ENCODE measurements at places on chromosomes 13 and 19.

- peak; percentile 29 for DNase-seq
Observed at GRCh38 chr13:113178070-113178895, 19.8 kb downstream of the PROZ start.

GRCh38 chr19:39557811-39558623 lies 18.1 kb upstream of the EID2 start:
- no peak for DNase-seq

DNA sequence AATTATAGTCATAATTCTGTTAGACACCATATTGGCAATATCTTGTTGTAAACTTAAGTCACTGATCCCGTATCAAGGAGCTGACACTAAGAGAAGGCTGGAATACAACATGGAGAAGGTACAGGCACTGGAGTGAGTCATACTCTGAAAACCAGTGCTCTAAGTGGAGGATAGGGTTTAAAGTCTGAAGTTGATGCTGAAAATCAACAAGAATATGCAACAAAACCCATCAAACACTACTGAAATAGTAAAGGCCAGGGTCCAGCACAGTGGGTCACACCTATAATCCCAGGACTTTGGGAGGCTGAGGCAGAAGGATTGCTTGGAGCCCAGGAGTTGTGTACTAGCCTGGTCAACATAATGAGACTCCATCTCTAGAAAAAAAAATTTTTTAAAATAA lies 73.2 kb upstream of the KLF5 start:
- no peak for DNase-seq

DNA sequence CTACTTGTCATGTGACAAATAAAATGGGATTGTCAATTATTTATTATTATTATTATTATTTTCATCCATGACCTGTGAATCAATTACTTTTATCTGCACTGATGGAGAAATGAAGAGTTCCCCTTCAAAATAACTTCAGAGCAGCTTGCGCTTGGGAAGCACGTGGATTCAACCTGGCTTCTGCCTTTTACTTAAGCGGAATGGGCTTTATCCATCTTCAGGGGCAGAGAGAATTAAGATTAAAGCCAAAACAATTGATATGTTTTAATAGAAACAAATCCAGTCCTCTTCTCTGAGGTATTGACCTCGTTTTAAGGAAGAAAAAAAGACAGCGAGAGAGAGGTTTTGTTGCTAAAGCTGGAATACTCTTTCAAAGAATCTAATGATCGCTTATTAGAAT lies 876 bp downstream of the SACS start:
- no peak for DNase-seq

DNA sequence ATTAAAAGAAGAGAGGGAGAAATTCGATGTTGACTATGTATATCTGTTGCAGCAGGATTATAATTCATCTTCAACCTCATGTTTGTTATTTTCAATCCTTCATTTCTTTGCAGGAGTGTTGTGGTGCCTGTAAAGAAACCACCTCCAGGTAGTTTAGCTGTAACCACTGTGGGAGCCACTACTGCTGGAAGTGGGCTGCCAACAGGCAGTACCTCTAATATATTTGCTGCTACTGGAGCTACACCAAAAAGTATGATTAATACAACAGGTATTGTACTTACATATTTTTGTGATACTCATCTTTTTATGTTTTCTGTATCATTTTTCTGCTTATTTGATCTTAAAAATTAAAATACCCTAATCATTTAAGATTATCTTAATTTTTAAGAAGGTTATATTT lies 266.5 kb downstream of the NBEA start:
- DNase-seq = no peak

- no peak for DNase-seq
Observed at GRCh38 chr19:34418300-34418699, 9.9 kb upstream of the UBA2 start.

- DNase-seq = no peak
Observed at GRCh38 chr13:98779695-98780094, 27.2 kb upstream of the SLC15A1 start.

GRCh38 chr13:107003911-107004310 lies 436.0 kb upstream of the ARGLU1 start:
- DNase-seq = no peak

Measured in BE2C (cell line).